A549 treated with DMSO at 1 μM for 4 hours (cell line): ENCODE measurements at places on chromosomes 13 and 19. TPM values are rescaled to one million over a fixed set of nuclear protein-coding genes. Genes with fewer than 3 reads are reported as not detected.

The KASH5 gene
- total RNA-seq = not detected in 5 replicates

The CACNG8 gene
- total RNA-seq = 1.2 to 1.7 TPM (median 1.6 TPM) in 5 replicates

The SWSAP1 gene
- 1.7 to 2.7 TPM (median 2.3 TPM) in 5 replicates for total RNA-seq

The SHC2 gene
- 0.82 to 1.1 TPM (median 0.95 TPM) in 5 replicates for total RNA-seq

The NALCN gene
- total RNA-seq = 3.3 to 5.2 TPM (median 4.6 TPM) in 5 replicates

The SHISA7 gene
- 0.01 TPM in 1 of 5 replicates, not detected in the others for total RNA-seq

The ZNF575 gene
- total RNA-seq = 1.4 to 2.6 TPM (median 1.9 TPM) in 5 replicates

The MRI1 gene
- 9.1 to 17.5 TPM (median 15.4 TPM) in 5 replicates for total RNA-seq

The ASF1B gene
- total RNA-seq = 30.6 to 36.4 TPM (median 33.9 TPM) in 5 replicates

The FUT1 gene
- 0.06 to 0.09 TPM (median 0.08 TPM) in 5 replicates for total RNA-seq
